EL (cell line): ENCODE measurements at places on chromosomes 6 and 20.

DNA sequence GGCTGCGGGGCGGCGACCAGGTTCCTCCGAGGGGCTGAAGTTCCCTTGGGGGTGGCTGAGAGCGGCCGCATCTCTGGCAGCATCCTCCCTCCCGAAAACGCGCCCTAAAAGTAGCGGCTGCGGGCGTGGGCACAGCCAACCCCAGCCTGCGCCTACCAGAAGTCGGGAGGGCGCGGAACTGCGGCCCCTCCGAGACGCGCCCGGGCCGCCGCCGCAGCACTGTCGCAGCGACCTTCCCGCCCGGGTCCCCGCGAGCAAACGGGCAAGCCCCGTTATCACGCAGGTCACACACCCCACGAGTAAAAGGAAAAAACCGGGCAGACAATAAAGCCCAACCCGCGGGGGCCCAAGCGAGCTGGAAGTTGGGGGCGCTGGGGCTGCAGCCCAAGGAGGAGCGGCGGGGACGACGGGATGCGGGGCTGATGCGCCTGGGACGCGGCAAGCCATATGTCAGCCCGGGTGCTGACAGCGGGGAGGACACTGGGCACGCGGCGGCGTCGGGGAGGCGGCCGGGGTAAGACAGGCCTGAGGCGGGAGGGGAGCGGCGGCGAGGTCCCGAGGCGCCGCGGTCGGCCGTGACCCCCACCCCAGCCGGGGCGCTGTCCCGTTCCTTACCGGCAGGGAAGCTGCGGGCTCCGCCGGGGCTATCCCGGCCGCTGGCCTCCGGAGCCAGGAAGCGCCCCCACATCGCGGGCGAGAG lies 659 bp downstream of the CEP85L start:
- peak; percentile 52 for DNase-seq

GRCh38 chr6:145885431-145885830 lies 70.8 kb upstream of the FBXO30 start:
- DNase-seq = no peak

DNA sequence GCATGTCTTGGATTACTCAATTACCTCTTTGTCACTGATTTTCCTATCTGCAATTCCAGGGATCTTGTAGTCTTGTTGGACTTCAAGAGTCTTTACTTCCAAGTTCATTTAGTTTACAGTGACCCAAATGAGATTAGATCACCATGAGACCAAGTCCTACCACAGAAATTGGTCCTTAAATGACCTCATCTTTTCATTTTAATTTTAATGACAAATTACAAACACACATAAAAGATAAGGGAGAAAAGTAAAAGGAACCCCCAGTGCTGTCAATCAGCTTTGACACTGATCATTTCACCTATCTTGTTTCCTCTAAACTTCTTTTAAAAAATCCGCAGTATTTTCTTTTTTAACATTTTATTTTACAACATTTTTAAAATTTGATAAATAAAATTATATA lies 54.9 kb upstream of the FYN start:
- no peak for DNase-seq

GRCh38 chr6:139544701-139545057 lies 170.2 kb upstream of the CITED2 start:
- no peak for DNase-seq

DNA sequence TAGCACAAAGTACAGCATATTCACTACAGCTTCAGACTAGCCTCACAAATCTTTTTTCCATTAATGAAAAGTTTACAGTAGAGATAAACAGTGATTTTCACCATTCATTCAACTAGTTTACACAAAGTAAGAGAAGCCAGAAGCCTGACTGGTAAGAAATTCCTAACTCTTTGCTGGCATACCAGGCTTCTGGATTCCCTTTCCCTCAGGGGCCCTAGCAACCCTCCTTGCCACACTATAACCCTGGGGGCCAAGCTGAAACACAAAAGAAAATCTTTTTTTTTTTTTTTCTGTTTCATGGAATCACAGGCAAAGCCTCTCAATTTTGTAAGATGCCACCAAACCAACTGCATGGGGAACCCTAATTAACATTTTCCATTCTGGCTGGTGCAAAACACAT lies 28.9 kb upstream of the HMGN3 start:
- DNase-seq = no peak

GRCh38 chr20:63224412-63225081 lies 8.6 kb upstream of the YTHDF1 start:
- peak; percentile 60 for DNase-seq

GRCh38 chr6:155314773-155315515 lies 660 bp upstream of the TFB1M start:
- peak; percentile 89 for DNase-seq

DNA sequence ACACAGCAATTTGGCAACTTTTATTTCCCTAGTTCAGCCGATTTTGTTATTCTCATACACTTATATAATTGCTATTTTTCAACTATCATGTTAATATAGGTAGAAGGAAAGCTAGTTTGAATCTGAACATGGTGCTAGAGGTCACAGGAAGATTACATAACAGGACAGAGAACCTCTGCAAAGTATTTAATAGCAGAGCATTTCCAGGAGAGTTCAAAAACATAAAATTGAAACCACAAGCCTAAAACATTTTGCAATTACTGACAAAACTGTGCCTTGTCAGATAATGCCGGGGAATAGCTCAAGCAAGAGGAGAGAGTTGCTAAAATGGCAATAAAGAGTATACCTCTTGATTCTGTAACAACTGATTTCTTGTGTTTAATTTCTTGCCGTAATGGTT lies 70.8 kb downstream of the TFAP2B start:
- no peak for DNase-seq

GRCh38 chr6:75381877-75382633 lies 97.5 kb upstream of the TMEM30A start:
- DNase-seq = peak; percentile 36

DNA sequence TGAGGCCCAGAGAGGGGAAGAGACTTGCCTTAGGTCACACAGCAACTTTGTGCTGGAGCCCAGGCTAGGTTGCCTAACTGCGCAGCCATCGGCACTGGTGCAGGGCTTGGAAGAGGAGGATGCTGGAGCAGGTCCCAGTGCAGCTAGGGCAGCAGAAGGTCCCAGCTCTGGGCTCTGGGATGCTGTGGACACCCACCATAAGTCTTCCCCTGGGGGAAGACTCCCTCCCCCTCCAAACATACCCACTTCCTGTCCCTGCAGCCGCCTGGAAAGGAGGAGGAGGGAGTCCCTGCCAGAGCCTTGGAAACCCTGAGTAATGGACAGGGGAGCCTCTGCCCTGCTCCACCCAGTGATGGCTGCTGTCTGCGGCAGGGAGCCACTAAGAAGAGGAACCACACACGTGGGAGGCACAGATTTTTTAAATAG lies 93.6 kb downstream of the NCR2 start:
- peak; percentile 74 for DNase-seq

- no peak for DNase-seq
Observed at GRCh38 chr6:68443704-68444103, 191.4 kb upstream of the ADGRB3 start.

- DNase-seq = no peak
Observed at GRCh38 chr6:129657483-129657882, 52.5 kb downstream of the ARHGAP18 start.

DNA sequence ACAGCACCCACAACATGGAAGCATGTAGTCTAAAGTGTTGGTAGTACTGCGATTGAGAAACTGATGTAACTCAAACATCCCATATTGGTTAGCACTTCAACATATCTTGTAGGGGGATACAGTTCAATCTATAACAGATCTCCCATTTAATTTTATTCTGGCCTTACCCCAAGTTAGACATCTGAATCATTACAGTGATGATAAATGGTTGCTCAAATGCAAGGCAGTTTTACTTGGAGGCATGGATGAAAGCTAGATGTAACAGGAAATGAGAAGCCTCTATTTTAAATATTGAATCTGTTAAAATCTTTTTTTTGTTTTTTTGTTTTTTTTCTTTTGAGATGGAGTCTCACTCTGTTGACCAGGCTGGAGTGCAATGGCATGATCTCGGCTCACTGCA lies 44.2 kb upstream of the FAM50B start:
- peak; percentile 34 for DNase-seq

- no peak for DNase-seq
Observed at GRCh38 chr6:8651998-8652397, 216.7 kb upstream of the SLC35B3 start.

GRCh38 chr20:50358971-50359370 lies 151.2 kb upstream of the PTPN1 start:
- no peak for DNase-seq

GRCh38 chr6:144153260-144153659 lies 2.9 kb downstream of the STX11 start:
- DNase-seq = no peak
